CD4-positive, alpha-beta T cell treated with Interleukin-10 for 1 hour (primary cell): ENCODE measurements at places on chromosomes 12 and 14.

DNA sequence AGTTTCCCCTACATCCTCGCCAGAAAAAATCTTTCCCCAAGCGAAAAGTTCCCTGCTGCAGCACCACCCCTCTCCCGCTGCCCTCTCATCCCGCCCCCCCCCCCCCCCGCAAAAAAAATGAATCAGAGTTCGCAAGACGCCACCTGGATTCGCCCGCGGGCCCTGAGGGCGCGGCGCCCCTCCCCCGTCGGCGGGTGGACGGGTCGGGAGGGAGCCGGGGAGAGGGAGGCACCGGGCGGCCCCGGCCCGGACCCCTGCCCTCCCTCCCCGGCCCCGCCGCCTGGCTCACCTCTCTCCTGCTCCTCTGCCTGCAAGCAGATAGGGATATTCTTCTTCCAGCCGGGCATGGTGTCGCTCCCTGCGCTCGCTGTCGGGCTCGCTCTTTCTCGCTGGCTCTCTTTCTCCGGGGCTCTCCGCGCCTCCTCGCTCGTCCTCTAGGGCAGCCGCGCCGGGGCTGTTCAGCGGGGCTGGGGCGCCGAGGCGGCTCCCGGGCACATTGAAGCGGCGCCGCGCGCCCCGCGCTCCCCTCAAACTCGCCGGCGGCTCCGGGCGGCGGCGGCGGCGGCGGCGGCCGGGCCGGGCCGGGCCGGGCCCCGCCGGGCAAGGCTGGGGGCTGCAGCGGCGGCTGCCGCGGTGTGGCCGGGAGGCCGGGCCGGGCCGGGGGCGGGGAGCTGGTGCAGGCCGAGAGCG lies 200.3 kb upstream of the CAND1 start:
- DNase-seq: peak; percentile 39

- no peak for DNase-seq
Observed at GRCh38 chr14:65471038-65471878, 58.7 kb downstream of the FUT8 start.

GRCh38 chr12:19205120-19205519 lies 75.6 kb downstream of the PLEKHA5 start:
- DNase-seq: no peak

- DNase-seq: no peak
Observed at GRCh38 chr12:85041395-85041794, 5.2 kb downstream of the LRRIQ1 start.

DNA sequence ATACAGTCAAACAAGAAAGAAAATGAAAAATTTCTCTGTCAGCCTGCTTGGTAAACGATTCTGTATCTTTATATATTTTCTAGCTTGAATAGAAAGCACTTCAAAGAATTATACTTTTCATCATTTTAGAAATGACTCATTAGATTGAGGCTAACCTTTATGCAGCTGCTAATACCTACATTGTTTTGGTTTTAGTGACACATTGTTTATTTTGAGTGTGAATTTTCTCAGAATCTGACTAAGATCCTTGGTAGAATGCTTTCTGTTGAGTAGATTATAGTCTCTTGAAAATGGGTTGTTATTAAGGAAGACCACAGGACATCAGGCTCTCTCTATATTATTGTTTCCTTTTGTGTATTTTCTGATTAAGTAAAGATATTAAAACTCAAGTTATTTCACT lies at the start of gene PMCH:
TSS of gene PMCH (minus strand) at position 45 of the 400 bp plus-strand sequence. CDS start 63 bp downstream, outside the sequence.
- no peak for DNase-seq

DNA sequence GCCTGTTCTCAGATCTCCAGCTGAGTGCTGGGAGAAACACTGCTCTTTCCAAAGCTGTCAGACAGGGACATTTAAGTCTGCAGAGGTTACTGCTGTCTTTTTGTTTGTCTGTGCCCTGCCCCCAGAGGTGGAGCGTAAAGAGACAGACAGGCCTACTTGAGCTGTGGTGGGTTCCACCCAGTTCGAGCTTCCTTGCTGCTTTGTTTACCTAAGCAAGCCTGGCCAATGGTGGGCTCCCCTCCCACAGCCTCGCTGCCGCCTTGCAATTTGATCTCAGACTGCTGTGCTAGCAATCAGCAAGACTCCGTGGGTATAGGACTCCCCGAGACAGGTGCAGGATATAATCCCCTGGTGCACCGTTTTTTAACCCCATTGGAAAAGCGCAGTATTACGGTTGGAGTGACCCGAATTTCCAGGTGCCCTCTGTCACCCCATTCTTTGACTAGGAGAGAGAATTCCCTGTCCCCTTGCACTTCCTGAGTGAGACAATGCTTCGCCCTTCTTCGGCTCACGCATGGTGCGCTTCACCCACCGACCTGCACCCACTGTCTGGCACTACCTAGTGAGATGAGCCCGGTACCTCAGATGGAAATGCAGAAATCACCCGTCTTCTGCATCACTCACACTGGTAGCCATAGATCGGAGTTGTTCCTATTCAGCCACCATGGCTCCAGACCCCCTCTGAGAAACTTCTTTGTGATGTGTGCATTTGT lies 650.3 kb upstream of the ALG10B start:
- DNase-seq: no peak

GRCh38 chr14:32137892-32138291 lies 60.8 kb downstream of the ARHGAP5 start:
- DNase-seq: no peak

- no peak for DNase-seq
Observed at GRCh38 chr12:31728289-31728916, 418 bp downstream of the AMN1 start.

DNA sequence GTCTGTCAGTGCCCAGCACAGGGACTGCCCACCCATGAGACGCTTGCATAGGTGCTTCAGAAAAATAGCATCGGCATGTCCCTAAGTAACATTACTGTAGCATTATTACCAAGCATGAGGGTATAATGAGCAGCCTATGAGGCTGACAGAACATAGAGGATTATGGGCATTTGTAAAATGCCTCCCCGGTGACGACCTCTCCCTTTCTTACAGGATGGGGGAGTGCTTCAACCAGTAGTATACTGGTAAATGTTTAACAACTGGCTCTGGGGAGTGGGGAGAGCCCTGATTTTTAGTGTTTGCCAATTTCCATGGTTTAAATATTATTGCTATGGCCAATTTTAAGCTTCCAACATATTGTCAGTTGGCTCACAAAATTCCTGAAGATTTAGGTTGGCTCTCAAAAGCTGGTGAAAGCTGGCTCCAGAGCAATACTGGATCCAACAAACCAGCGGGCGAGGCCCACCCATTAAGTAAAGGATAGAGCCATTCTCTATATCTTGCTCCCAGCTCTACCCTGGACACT lies 104.5 kb downstream of the ETNK1 start:
- no peak for DNase-seq

DNA sequence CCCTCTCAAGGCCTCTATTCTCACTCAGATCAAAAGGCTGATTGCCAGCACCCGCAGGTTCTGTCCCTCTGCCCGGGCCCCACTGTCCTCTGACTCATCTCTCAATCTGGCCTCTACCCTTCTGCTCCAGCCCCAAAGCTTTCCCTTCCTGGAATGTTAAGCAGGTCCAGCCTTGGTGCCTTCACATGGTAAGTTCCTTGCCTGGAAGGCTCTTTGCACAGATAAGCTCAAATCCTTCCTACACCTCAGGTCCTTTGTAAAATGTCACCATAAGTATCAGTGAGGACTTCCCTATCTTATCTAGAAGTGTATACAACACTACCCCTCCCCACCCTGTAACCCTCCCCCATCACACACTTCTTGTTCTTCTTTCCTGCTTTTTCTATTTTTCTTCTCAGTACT lies 22.2 kb downstream of the LPCAT3 start:
- DNase-seq: no peak

GRCh38 chr12:68856510-68856909 lies 48.5 kb downstream of the MDM2 start:
- DNase-seq: no peak

GRCh38 chr12:52230364-52231281 lies 2.4 kb upstream of the KRT7 start:
- DNase-seq: no peak

- DNase-seq: no peak
Observed at GRCh38 chr14:64830961-64831360, 48.7 kb downstream of the SPTB start.

DNA sequence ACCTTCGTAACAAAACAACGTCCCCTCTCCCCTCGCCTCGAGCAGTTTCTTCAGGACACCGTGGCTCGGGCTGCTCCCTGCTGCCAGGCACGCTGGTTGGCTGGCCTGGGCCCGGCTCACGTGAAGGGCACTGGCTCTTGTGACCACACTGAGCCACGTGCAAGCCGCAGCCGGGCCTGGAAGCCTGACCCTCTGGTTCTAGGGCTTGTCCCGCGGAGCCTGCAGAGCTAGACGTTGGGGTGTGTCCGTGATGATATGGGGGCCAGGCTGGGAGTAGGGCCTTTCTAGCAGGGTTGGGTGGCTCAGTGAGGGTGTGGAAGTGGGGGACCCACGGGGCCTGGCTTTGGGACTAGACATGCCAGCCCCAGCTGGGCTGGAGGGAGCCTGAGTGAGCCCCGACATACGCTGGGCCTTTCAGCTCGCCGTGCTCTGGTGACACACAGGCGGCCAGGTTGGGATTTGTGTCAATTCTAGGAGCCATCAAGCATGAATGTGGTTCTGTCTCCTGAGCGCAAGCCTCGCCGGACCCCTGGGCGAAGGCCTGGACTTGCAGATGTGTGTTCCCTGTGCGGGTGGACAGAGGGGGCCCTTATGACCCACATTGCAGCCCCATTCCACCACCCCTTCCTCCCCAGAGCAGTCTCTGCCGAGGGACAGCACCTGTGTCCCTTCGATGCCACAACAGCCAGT lies 13.6 kb upstream of the AMN start:
- DNase-seq: no peak
